ENCODE measurements at places on chromosomes 16 and 17. TPM values are rescaled to one million over a fixed set of nuclear protein-coding genes. Genes with fewer than 3 reads are reported as not detected.

DNA sequence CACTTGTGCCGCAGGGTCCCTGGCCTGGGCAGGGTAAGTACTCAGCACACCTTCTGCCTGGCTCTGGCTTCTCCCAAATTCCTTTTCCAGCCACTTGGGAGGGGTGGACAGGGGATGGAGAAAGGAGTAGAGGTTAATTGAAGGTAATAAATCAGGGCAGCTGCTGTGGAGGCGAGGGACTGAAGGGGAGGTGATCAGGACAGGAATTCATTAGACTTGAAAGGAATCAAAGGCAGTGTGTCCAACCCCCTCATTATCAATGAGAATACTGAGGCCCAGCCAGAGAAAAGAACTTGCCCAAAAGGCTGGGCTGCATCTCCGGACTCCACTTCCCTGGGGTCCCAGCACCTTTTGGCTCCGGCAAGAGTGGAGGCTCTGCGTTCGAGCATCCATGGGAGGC, 2.4 kb downstream of the SOST start:
- no peak for DNase-seq

DNA sequence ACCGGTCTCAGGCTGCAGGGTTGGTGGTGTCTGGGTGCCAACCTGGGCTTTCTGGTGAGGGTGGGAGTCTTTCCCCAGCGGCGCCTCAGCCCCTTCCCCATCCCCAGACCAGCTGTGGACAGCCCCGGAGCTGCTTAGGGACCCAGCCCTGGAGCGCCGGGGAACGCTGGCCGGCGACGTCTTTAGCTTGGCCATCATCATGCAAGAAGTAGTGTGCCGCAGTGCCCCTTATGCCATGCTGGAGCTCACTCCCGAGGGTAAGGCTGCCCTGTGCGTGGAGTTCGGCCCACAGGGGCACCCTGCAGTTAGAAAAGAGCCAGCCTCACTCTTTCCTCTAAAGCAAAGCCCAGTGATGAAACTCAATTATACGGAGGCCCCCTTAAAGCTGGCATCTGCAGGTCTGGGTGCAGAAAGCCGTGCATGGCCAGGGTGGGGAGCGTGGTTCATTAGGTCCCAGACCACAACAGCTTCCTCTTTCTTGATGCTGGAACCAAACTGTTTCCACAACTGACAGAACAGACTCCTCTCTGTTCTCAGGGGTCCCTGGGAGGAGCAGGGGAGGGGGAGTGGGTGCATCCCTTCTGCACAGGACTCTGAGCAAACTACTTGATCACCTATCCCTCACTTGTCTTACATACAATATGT, 10.7 kb downstream of the GUCY2D start:
- DNase-seq = no peak

CDH3 gene
- total RNA-seq = 0.60 TPM

DNA sequence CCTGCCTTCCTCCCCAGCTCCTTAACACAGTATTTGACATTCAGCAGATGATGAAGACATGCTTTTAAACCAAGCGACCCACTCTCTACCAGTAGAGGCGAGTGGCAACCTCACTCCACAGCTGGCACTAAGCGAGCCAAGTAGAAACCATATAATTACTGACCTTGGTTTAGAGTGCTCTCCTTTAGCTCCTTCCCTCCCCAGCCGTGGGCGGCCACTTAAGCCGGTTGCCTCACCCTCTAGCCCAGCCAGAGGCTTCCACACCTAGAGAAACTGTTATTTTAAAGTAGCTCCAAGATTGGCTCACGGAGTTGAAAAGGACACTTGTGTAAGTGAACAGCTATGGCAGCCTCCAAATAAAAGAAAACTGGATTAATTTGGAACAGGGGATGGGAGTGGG, 109.1 kb upstream of the CRHR1 start:
- no peak for DNase-seq

GRCh38 chr17:35795007-35795870, at the start of gene MMP28:
Gene MMP28, minus strand, starts transcription at chr17:35795641. Its CDS starts 264 bp downstream, at chr17:35795377.
- DNase-seq = peak; percentile 43

DNA sequence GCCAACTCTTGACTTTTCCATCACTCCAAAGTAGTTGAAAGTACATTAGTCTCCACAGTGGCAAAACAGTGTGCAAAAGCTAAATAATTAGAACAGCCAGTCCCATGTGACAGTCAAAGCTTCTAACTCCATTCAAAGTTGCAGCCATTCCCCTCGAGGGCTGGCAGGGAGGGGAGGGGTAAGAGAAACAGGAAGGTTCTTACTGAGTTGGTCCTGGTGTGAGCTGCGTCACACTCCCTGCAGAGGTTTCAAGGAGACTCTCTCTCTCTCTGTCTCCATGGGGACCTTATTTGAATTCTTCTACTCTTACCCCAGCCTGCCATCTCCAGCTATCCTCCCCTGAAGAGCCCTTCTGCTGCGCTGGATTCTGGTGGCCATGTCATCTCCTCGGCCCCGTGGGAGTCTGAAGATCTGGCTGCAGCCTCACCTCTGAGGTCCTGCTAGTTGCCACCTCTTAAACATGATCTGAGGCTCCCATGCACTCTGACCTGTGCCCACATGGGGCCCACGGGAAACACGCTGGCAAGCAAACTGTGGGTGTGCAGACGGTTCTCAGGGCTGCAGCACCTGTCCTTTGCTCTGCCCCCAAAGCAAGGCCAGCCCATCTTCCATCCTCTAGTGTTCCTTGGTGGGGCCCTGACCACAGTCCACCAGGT, 23.3 kb upstream of the STH start:
- no peak for DNase-seq

DNA sequence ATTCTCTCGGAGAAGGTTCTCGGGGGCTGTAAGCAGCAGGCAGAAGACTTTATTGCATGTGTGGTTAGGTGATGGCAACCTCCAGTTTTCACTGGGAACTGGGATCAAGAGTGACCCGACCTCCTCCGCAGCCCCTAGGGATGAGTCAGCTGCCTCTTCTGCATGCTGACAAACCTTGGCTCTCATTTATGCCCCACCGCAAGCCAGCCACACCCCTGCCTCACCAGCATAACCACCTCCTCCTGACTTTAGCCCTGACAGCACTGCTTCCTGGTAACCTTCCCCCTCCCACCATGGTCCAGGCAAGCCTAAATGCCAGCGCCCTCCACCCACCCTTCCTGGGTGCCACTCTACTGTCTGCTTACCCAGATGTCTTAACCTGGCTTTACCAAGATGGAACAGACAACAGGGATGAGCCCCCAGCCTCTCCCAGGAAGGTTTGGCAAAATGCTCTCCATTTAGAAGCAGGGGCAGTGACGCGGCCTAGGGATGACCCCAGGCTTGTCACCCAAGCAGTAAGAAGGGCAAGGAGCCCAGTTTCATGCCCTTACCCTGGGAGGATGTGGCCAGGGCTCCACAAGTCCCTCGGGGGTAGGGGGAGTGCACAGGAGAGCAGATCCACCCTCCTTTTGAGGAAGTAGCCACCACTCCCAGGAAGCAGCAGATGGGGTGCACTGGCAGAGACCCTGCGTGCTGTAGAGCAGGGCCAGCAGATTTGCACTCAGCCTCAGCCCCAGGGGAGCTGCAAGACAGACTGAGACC, 73.5 kb downstream of the GOSR1 start:
- no peak for DNase-seq

SNTB2 gene
- 12.9 TPM for total RNA-seq
